ENCODE measurements at places on chromosomes 6 and 20.

DNA sequence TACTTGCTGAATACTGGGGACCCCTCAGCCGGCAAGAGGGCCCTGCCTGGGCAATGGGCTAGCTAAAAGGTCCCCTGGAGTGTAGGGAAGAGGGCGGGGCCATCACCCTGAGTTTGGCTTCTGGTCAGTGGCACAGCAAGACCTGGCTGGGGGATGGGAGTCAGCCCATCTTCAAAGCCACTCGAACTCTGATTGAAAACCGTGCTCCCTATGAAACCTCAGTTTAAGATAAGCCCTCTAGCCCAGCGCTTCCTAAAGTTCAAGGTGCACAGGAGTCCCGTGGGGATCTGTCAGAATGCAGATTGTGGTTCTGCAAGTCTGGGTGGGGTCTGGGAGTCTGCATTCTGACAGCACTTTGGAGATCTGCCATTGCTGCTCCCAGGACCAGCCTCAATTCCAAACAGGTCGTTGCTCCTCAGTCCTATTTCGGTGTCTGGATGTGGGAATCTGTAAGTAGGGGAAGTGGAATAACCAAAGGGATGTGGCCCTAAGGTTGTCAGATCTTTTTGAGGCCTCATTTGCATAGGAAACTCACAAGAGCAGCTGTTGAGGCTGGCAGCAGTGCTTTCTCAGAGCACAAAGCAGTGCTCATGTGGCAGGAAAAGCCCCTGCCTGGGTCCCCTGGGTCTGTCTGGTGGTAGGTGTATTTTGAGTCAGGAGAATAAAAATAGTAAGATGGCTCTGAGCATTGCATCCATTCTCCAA is 85.3 kb upstream of the SCP2D1 start:
- DNase-seq, result no peak

DNA sequence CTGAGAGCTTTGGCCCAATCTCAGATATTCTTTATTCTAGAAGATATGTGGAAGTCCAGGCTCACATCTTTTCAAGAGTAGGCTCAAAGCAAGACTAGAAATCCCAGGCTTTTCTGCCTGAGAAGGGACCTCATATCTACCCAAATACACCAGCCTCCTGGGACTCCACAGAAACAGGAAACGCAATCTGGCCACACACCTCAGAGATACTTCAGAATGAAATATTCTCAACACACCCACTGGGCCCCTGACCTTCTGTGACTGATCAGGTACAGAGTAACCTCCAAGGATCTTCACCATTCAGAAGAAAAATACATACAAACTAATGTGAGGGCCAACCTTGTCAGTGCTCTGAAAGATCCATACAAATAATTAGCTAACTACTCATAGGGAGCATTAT is 183.2 kb downstream of the HIVEP2 start:
- DNase-seq, result no peak

- DNase-seq, result no peak
Measured at GRCh38 chr6:92710048-92710447, 709.3 kb downstream of the EPHA7 start.

- no peak for DNase-seq
Measured at GRCh38 chr6:165231581-165232561, 77.5 kb downstream of the C6orf118 start.

DNA sequence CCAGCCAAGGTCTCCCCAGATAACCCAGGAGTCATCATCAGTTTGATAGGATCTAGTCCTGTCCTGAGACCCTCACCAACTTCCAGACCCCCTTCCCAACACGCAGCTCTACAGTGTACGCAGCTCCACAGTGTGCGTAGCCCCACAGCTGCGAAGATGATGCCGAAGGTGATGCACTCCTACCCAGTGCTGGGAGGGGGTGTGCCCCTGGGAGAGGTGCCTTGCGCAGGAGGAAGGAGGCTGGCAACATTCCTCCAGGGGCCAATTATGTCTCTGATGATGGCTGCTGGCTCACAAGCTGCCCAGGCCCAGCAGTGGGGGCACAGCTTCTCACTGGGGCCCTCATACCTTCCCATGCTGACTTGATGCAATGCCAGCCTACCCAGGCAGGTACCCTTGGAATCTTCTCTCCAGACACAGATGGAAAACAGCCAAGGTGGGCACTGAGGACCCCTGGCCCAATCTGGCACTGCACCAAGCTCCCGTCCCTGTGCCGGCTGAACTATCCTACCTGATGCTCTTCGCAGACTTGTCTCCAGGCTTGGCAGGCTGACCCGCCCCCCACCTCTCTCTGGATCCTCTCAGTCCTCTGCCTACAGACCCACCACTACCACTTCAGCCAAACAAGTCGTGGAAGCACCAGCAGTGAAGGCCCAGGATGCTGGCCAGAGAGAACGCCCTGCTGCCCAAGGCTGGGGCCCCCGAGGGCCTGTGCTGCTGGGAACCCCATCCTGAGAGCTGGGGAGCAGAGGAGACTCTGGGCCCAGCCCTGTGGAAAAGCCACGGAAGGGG is 1.4 kb downstream of the ZNF512B start:
- no peak for DNase-seq

- DNase-seq, result no peak
Measured at GRCh38 chr6:40937491-40937890, 101.5 kb downstream of the UNC5CL start.

- DNase-seq, result no peak
Measured at GRCh38 chr6:52617087-52617486, 40.2 kb upstream of the TRAM2 start.

- DNase-seq, result no peak
Measured at GRCh38 chr6:163485388-163485851, 70.9 kb downstream of the QKI start.

DNA sequence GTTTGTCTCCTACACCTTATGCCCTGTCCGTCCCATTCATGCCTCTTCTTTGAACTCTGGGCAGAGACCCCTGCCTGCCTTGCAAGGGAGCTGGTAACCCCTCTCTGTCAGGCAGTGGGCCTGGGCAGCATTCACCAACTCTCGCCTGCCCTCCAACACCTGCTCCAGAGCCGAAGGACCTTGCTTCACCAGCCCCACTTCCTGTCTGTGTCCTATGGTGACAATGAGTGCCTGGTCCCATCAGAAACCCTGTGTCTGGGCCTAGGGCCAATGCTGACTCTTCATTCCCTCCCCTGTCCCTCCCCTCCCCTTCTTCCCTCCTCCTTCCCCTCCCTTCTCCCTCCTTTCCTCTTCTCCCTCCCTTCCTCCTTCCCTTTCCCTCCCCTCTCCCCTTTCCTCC is 22.8 kb upstream of the PCMTD2 start:
- DNase-seq, result no peak

GRCh38 chr6:137637121-137637520 is 142.9 kb upstream of the OLIG3 start:
- DNase-seq, result no peak

DNA sequence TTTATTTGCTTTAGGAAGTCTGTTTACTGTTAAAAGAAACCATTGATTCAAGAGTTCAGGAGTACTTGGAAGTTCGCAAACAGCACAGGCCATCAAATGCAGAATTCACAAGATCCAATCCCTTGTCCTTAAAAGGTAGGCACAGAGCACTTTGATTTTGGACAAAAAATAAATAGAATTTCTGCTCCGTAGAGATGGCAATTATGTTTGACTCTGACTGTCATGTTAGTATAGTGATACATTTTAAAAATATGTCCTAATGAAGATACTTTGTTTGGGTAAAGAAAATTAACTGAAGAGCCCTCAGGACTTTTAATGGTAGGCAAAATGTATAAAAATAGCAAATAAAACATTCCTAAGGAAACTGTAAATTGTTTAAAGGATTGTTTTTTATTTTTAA is 113.1 kb downstream of the JAG1 start:
- no peak for DNase-seq

- DNase-seq, result no peak
Measured at GRCh38 chr20:12375967-12376366, 458.3 kb downstream of the BTBD3 start.

DNA sequence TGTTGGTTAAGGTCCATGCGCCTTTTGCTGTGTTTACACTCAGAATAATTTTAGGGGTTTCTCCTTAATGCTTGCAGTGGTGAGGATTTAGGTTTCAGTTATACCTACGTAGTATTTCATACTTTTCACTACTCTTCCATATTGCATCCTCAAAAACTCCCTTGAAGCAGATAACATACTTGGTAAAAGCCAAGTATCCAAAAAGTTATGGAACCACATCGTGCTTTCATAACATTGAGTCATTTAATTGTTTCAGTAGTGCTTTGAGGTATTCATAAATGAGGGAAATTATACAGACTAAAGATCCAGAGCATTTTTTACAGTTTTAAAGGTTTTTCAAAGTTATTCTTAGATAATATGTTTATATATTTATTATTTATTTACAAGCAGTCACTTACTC is 4.0 kb upstream of the ATXN1 start:
- DNase-seq, result no peak

DNA sequence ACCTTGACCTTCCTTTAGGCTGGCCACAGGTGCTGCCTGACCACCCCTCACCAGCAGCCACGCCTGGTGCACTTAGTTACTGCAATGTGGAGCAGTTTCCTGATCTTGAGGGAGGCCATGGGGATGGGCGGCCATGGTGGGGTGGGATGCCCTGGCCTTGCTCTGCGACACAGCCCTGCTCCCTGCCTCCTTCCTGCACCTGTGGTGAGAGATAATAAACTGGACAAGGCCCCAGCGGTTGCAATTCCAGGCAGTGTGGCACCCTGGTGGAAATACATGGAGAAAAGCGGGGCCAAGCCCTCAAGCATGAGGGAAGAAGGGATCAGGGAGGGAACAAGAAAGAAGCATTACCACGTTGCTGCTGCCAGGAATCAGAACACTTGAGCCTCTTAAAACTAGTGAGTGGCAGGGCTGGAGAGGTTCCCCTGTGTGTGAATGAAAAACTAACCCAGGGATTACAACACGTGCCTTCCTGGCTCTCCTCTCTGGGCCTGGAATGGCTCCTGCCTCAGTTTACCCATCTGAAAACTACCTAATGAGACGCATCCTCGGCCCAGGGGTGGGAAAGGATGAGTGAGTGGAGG is 213.2 kb downstream of the LY86 start:
- no peak for DNase-seq

GRCh38 chr6:121666814-121667213 is 231.4 kb downstream of the GJA1 start:
- DNase-seq, result no peak

DNA sequence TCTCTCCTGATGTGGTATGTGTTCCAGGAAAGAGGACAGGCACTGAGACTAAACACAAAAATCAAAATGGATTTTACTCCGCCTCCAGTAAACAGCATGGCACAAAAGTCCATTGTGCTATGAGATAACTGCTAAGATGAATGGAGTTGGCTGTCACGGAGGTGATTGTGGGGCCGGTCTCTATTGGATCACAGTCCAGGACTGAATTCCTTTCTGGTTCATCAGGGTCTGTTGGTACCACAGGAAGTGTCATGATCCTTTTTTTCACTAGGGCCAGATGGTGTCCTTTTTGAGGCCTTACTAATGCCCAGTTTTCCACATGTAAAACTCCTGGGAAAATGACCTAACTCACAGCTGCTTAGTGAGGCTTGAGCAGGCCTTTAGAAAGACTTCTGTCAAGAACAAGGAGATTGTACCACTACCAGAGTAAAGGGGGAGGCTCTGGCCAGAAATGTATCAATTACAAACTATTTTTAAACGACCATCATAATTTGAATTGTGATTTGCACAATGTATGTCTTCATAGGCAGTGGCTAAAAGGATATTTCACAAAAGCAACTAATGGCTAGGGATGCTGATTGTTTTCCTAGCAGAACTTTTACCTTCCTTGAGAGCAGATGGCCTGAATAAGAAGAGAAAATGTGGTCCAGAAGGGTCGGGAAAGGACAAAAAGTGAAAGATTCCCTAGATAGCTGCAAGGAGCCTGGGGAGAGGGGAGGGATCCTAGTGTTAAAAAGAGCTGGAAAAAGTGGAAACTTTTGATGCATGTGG is 192.2 kb upstream of the POU3F2 start:
- no peak for DNase-seq

DNA sequence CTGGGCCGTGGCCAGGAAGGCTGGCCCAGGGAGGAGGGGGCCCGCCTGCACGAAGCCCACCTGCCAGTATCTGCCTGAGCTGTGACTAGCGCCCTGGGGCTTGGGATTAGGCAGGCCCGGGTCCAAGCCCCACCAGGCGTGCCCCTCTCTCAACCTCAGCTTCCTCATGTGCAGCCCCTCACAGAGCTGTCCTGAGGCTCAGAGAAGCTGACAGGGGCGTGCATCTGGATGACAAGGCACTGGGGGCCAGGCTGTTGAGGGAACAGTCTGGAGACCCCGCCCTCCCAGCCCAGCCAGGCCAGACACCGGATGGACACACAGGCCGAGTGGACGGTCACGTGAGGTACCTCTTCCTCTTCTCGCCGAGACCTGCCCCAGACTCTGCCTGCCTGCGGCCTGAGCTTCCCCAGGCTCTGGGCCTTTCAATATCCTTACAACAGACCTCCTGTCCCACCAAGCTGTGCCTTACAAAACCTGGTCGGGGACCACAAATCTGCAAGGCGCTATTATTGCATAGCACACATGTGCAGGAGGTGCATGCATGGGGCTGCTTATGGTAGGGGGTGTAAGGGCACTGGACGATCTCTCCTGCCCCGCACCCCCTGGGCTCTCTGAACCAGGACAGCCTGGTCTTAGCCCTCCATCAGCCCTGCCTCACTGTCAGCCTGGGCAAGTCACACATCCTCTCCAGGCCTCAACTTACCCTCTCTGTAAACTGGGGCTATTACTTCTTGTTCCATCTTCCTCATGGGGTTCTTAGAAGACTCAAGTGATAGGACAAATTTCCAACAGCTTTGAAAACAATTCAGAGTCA is 20.0 kb downstream of the NOL4L start:
- no peak for DNase-seq

DNA sequence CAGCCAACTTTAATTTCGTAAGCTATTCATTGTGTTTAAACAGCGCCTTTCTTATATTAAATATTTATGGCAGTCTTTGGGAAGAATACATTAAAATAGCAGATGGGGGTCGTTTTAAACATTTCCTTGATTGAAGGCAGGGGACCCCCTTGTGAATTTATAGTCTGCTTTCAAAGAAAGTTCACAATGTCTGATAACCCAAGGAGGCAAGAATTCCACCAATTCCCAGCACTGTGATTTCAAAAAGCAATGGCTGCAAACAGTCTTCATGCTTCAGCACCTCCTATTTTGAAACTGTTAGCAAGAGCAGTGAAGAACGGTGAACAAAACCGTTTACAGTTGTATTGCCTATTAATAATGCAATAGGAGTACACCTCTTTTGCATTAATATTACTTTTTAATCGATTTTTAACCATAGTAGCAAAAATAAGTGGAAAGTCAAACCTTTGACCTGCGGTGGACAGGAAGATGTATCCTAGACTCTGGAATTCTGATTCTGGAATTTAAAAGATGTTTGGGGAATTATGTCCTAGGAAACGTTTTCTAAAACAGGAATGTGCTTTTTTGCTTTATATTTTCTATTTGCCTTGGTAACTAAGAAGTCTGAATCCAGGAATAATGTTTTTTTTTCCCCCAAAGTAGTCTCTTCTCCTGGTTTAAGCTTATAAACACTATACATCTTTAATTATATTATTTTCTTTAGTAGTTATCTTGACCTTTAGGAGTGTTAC is 393.0 kb downstream of the CDKAL1 start:
- no peak for DNase-seq

DNA sequence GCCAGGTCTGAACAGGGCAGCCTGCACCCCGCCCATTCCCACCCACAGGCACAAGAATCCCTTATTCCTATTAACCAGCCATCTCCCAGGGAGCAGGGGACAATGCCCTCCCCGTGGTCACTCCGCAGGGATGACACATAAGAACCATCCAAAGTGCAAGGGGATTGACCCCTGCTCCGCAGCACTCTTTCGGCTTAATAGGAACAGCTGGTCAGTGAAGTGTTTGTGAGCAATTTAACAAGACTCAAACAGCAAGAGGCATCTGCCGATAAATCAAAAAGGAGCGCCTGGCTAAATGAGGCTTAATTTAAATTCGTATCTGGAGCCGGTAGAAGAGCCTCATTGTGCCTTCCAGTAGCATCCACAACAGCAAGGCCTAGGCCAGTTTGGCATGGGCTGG is 389.4 kb downstream of the RNGTT start:
- no peak for DNase-seq
